ENCODE measurements at places on chromosomes 5 and 9.

GRCh38 chr9:105342147-105342505, 97.7 kb downstream of the SLC44A1 start:
- DNase-seq = no peak

- DNase-seq = no peak
These were observed 202.6 kb downstream of the ADAMTSL1 start for GRCh38 chr9:18676525-18676924.

DNA sequence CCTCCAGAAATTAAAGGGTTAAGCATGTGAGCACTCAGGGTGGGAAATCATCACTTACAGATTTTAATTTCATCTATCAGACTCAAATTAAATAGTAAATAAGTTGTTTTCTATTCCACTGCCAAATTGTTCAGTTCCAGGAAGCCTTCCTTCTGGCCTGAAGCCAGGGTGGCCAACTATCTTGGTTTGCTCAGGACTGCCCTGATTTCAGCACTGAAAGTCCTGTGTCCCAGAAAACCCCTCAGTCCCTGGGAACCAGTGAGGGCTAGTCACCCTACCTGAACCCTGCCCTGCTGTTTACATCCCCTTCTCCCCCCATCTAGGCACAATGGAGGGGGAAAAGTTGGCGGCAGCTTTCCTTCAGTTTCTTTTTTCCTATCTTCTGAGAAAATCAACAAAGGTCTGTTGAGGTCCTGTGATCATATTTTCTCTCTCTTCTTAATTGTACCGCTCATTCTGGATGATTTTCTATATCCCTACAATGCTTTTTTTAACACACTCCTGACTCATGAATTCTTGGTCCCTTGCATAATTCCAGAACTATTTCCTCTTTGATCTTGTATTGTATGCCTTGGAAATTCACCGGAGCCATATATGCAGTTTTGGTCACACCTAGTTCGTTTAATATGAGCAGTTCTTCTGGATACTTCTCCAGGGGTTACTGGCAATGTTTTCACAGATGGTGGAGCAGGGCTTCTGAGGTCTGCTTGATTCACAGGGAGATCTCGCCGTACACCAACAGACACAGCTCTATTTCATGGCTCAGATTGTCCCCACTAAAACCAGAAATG, 103.8 kb downstream of the MAP1B start:
- DNase-seq = peak; percentile 69

DNA sequence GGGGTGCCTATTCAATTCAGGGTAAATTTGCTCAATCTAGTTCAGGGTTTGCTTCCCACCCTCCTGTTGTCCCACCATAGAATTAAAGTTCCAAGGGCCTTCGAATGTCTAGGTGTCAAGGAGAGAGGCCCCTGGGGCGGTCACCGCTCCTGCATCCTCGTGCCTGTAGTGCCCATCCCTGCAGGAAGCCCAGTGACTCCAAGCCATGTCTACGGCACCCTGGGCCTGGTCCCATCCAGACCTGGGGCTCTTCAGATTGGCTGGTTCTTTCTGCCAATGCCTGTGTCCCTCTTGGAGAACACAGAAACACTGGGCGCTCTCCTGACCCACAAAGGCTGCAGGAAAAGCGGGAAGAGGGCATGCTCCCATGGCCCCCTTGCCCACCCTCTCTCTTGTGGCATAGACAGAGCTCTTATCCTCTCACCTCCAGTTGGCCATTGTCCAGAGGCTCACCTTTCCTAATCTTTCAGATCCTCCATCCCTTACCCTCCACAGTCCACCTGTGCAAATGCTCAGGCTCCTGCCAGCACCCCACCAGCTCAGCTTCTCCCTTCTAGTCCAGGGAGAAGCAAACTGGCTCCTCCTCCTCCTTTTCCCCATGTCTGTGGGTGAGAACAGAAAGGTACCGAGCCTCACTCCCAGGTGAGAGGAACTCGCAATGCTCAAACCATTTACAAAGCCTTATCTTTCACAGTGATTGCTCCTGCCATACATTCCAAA, 253.0 kb upstream of the IRX2 start:
- DNase-seq = no peak

DNA sequence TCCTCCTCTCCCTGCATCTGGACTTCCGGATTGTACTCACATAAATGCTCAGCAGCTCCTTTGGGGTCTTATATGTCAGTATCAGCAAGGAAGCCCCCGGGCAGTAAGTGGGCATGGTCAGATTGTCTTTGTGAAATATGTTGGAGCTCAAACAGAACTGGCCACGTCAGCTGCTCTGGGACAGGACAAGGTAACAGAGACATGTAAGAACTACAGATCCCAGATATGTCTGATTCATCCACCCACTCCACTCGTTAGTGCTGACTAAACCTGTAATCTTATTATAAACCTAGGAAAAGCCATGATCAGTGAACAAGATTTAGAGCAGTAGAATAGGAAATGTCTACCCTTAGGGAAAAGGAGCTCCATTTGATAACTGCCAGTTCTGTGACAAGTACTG, 561.8 kb downstream of the CETN3 start:
- no peak for DNase-seq

- DNase-seq = no peak
These were observed 311.1 kb downstream of the CDH18 start for GRCh38 chr5:19676895-19677294.

DNA sequence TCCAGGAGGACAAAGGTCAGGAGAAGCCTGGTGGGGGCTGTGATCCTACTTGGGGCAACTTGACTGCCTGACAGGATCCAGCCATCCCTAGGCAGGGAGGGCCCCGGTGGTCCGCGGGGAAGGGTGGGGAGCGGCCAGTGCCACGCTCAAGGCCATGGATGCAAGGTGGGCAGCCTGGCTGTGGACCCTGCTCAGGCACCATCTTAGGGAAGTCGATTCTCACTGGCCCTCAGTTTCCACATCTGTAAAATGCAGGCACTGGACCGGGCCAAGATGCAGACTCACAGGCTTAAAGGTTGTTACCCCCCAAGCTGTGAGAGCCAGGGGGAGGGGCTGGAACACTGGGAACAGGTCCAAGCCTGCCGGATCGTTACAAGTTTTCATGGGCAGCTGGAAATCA, 8.7 kb upstream of the DOLPP1 start:
- DNase-seq = no peak

DNA sequence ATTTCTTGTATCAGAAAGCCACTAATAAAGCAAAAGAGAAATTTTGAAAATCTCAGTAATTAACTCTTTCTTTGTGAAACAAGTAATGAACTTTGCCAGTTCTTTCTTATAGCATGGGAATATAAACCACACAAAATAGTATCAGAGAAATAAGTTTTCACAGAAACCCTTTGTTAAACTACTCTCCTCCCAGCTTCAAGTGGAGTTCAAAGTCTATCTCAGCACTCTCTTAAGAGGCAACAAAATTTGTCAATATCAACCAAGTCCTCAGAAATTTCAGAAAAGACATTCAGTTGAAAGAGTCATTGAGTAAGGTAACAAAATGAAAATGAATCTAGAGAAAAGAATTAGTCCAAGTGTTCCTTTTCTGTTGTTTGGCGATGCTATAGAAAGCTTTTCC, 89.3 kb downstream of the NTRK2 start:
- no peak for DNase-seq

- no peak for DNase-seq
These were observed 109.4 kb downstream of the CDC42SE2 start for GRCh38 chr5:131373265-131373664.

GRCh38 chr9:84271921-84272556, 68.5 kb downstream of the SLC28A3 start:
- DNase-seq = no peak

- DNase-seq = no peak
These were observed 112.8 kb upstream of the IRX4 start for GRCh38 chr5:1995491-1995890.

DNA sequence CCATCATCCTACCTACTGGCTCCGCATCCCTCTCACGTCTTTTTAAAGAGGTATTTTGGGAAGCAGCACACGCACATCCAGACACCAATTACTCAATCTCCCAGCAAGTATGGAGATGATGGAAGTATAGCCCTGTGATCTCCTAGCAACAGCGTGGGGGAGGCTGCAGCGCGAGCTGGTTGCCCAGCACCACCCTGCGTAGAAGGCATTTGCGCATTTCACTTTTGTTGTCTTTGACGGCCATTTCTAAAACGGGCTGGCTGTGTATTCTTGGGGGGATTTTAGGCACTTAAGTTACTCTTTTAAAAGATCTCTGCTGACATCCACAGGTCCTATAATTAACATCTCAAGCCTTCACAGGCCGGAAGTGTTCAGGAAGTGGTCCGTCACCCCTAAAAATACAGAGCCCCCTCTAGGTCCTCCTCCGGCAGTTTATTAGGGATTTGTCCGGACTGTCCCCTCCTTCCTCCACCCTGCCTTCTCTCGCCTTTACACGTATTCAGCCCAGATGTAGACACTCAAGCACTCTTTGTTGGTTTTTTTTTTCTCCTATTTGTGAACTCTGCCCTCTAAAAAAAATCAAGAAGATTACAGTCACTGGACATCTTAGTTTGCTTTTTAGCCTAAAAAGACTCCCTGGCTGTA, 371.4 kb downstream of the NTRK2 start:
- DNase-seq = no peak

- DNase-seq = no peak
These were observed 94.8 kb downstream of the LHFPL2 start for GRCh38 chr5:78553580-78554353.

- DNase-seq = no peak
These were observed 60.0 kb downstream of the PSMB7 start for GRCh38 chr9:124355039-124355940.

- DNase-seq = no peak
These were observed 59.0 kb upstream of the DPYSL3 start for GRCh38 chr5:147568710-147569406.

DNA sequence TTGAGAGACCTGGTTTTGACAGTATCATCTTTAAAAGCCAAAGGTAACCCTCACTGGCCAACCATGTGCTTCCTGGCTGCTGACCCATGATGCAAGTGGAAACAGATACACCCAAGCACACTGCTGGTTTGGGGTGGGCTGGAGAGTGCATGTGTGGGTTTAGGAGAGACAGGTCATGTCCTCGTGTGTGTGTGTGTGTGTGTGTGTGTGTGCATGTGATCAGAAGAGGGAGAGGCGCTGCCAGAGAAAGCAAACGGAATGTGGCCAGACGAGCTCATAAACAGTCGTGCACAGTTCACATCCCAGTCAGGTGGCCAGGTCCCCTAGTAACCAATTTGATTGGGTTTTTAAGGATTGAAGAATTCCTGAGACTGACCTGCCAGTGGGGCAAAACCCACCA, 112.8 kb upstream of the ICE1 start:
- DNase-seq = no peak

DNA sequence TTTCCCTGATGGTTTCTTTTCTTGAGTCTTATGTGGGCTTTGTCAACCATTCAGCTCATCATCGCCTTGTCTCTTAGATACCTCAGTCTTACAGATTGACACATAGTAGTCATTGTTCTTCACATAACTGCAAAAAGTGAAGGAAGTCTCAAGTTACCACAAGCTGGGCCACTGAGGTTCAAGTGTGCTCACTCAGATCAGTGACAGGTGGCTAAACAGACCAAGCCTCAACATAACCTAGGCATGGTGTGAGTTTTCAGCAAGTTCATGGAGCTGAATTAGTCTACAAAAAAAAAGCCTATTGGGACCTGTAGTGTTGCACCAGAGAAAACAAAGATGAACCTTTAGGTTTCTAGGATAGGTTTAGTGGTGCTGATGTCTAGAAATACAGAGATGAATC, 58.2 kb downstream of the RFK start:
- DNase-seq = no peak

- peak; percentile 88 for DNase-seq
These were observed 119.7 kb upstream of the SPATA31C2 start for GRCh38 chr9:88258024-88258423.

DNA sequence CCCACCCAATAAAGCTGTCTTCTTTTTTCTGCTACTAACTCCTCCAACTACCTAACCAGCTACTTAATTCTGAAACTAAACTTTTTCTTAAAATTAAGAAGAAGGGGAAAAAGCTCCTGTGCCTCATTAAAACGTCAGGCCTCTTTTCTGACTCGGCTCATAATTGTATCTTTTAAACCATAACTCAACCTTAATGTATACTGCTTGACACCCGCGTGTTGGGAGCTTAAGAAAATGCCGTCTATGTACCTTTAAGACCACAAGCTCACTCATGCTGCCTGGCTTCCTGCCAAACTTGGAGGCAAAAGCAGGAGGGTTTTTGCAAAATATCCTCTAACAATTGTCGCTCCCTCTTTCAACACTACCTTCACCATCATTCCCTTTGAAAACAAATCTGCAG, 5.0 kb downstream of the EBF1 start:
- peak; percentile 42 for DNase-seq

DNA sequence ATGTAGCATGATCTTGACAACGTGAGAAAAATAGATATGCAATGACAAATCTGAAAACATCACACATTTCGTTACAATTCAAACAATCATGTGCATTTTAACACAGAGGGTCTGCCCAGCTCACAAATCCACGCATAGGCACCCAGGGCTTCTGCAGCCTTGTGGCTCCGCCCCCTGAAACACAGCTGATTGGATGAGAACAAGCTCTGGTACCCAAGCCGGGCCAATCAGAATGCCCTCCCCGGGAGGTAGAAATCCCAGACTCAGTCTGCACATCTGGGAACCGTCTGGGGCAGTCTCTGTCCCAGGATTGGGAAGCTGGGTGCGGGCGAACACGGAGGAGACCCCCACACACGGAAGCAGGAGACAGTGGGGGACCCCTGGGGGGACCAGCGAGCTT, 137.5 kb downstream of the GAPVD1 start:
- no peak for DNase-seq

- no peak for DNase-seq
These were observed 2.1 kb downstream of the NADK2 start for GRCh38 chr5:36239370-36240293.

DNA sequence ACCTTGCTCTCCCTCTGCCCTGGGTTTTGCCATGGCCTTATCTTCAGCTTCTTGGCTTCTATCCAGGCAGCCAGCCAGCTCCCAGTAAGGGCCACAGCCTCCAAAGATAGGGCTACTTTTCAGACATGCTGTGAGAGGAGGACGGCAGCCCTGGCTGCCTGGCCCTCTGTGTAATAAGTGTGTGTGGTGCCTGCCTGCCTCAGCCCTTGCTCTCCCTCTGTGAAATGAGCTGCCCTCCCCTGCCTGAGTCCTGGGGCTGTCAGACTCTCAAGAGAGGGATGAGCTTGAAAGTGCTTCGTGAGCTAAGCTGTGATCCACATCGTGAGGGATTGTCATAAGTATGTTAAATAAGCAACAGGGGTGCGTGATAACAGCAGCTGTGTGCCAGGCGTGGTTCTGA, 8.1 kb downstream of the NDST1 start:
- DNase-seq = peak; percentile 34

GRCh38 chr5:88558366-88558765, 289.7 kb upstream of the TMEM161B start:
- no peak for DNase-seq

Data from AG08395 (cell line).